ENCODE measurements at places on chromosomes 12 and 14. TPM values are rescaled to one million over a fixed set of nuclear protein-coding genes. Genes with fewer than 3 reads are reported as not detected.

Gene C12orf42
- not detected for total RNA-seq

GRCh38 chr12:110597885-110598284, 14.8 kb upstream of the PPTC7 start:
- H3K4me1 ChIP-seq = no peaks in the 10 kb centered on the region
- no peaks in the 10 kb centered on the region for H3K36me3 ChIP-seq
- H3K4me3 ChIP-seq = no peak overlapping the region
- no peak for DNase-seq
- no peak overlapping the region for H3K27ac ChIP-seq
- no peaks in the 10 kb centered on the region for H3K27me3 ChIP-seq

Gene LMNTD1
- total RNA-seq = not detected

- H3K4me1 ChIP-seq = peaks cover 25% of the 10 kb centered on the region
- H3K27me3 ChIP-seq = no peaks in the 10 kb centered on the region
- H3K27ac ChIP-seq = peak within 1 kb of the TSS; percentile 89
- H3K36me3 ChIP-seq = peaks cover 44% of the 10 kb centered on the region
Measured at GRCh38 chr14:23095196-23096108, at the start of gene C14orf119. C14orf119 (plus strand) TSS chr14:23095505; CDS start chr14:23097659, 2,154 bp downstream.

- no peaks in the 10 kb centered on the region for H3K36me3 ChIP-seq
- no peak overlapping the region for H3K4me3 ChIP-seq
- H3K4me1 ChIP-seq = no peaks in the 10 kb centered on the region
Measured at GRCh38 chr14:101927859-101928258, 36.5 kb upstream of the DYNC1H1 start.

- peak; percentile 41 for DNase-seq
- H3K4me1 ChIP-seq = no peaks in the 10 kb centered on the region
- no peaks in the 10 kb centered on the region for H3K36me3 ChIP-seq
Measured at GRCh38 chr12:2640709-2641108, 154.1 kb upstream of the FKBP4 start.

- no peak overlapping the region for H3K4me3 ChIP-seq
- H3K27ac ChIP-seq = no peak overlapping the region
- H3K27me3 ChIP-seq = peaks cover 4% of the 10 kb centered on the region
- no peaks in the 10 kb centered on the region for H3K36me3 ChIP-seq
Measured at GRCh38 chr12:23066095-23066494, 441.1 kb downstream of the ETNK1 start.

Gene TSPAN8
- 1.9 TPM for total RNA-seq
